ENCODE measurements at places on chromosomes 7 and 10.

GRCh38 chr7:91064052-91064451 is 200.2 kb upstream of the FZD1 start:
- no peak for DNase-seq

DNA sequence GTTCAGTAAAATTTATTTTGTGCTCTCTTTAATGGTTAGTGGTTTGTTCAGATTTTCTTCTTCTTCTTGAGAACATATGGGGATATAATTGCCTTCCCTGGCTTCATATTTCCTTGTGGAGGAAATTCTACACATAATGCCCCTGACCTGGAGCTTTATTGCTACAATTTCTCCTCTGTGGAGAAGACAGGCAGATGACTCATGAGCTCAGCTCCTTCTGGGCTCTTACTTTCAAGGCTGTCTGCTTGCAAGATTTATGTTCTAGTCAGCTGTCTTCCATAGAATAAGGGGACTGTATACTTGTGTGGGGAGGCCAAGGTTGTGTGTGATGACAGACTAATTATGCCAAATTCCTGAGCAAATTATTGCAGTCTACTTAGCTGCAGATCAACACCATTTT is 1.6 kb downstream of the LRRD1 start:
- DNase-seq = no peak

- DNase-seq = no peak
Measured at GRCh38 chr7:91289633-91290254, 25.5 kb downstream of the FZD1 start.

DNA sequence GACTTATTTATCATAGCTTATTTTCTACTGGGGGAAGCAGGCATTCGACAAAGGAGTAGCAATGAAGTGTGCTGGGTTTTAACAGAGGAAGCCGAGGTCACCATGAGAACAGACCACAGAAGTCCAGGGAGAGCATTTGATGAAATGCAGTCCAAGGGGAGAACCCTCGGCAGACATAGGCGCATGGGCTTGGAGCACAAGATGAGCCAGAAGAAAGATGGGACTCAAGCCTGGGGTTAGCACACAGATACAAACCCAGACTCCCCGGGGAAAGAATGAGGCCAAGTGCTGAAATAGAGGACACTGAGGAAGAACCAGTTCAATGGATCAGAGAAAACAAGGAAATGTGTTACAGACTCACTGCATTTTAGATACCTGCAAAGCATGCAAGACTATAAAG is 209.5 kb downstream of the FAM107B start:
- DNase-seq = no peak

DNA sequence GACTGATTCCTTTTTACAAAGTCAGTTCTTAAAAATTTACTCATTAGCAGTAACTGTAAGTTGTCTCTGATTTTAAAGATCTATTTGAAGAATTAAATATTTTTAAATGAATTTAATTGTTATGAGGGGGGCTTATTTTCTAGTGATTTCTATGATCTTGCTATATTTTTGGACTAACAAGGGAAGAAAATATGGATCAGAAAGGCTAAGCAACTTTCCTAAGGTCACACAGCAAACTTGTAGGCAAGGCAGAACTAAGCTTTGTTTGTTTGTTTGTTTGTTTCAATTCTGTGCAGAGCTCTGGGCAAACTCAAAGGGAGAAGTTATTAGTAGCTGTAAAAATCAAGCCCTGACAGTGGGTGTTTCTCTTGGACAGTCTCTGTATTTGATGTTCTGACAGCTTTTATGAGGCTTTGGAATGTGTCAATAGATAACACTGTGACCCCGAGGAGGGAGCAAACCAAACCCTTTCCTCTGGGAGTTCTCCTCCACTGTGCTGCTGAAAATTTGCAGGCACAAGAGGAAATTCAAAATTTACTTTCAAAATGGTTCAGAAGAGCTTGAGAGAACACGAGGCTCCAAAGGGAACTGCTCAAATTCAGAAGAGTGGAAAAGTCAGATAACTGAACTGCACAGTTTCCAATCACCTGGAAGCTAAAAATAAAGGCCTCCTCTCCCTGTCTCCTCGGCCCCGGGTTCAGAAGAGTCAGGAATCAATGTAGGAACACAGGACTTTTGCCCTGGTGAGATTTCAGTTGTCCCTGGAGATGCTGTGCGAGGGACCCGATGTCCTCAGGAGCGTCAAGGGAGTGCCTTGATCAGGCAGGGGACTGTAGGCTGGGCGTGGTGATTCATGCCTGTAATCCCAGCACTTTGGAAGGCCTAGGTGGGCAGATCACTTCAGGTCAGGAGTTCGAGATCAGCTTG is 325.7 kb downstream of the GATA3 start:
- DNase-seq = no peak

DNA sequence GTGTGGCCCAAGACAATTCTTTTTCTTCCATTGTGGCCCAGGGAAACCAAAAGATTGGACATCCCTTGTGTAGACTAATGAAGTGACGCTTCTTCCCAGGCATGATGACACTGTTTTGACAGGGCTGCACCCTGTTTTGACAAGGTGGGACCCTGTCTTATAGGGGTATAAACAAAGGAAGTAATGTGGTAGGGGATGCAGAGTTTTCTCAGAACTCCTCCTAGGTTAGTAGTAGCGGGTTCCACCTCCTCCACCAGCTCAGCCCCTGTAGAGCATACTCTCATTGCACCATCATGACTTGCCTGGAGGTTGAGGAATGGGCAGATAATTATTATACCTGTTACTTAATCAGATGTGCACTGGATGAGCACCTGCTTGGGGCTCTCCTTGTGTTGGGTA is 123.1 kb downstream of the CCNY start:
- no peak for DNase-seq

DNA sequence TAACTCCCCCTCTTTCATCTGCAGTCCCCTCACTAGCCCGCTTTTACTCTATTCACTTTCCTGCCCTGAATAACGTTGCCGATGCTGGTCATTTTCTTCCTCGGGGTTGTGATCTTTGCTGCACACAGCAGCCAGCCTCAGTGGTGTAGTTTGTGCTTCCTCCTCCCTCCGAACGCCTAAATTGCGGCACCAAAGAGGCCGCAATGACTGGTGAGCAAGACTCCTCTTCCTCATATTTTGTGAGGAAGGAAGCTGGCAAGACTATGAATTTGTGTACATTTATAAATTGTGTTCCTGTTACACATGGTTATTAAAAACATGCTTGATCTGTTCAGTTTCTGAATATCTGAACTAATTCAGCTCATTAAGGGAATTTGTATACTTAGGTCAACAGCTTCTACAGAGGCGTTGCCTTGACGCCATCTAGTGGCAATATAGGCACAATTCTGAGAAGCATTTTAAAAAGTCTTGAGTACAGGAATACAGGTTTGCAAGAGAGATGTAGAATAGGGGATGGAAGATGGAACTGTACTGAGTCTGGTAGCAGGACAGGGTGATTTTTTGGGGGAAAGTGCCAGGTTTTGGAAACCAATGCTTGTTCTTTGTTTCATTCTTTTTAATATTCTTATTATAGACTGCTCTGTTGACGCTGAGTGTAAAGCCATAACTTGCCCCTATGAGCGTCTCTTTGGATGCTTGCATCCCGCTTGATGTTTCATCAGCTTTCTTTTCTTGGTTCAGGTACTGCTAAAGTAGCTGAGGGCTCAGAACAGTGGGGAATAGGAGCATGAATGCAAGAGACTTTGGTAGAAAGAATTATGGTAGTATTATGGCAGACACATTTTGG is 4.1 kb upstream of the TAS2R5 start:
- DNase-seq = no peak

GRCh38 chr7:120320218-120320961 is 47.4 kb downstream of the KCND2 start:
- no peak for DNase-seq

- DNase-seq = no peak
Measured at GRCh38 chr7:41438705-41439514, 264.0 kb downstream of the INHBA start.

DNA sequence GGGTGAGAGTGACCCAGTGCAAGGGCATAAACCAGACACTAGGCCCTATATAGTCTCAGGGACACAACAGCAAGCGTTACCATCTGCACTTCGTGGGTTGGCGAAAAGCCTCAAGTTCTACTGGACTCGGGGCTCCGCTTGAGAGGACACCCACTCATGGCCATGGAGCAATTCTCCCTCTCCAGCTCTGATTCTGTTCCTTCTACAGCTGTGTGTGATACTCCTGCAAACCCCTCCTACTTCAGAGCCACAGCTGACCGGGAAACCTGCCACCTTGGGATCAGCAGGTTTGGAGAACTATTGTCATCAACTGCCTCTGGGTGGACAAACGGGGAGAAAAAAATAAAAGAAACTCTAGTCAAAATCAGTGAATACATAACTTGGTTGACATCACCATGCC is 306.9 kb downstream of the FGFR2 start:
- no peak for DNase-seq

DNA sequence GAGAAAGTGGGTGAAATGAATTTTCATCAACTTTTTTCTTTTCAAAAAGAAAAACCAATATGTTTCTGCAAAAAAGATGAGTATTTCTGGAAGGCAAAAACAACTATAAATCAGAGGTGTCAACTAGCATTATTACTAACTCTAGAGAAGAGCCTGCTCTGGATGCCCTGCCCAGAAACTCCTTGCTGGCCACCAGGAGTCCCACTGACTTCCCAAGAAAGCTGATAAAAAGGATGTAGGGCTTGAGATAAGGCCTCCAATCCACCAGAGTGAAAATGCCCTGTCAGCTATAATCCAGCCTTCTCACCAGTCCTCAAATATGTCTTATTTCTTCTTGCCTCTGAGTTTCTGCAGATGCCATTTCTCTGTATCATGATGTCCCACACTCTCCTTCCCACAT is 16.7 kb upstream of the FZD1 start:
- no peak for DNase-seq

Measured in activated T-cell treated with anti-CD3 and anti-CD28 coated beads for 4 hours (primary cell).